ENCODE measurements at places on chromosomes 12 and 14. TPM values are rescaled to one million over a fixed set of nuclear protein-coding genes. Genes with fewer than 3 reads are reported as not detected.

Gene HOXC12
- total RNA-seq, result not detected

DNA sequence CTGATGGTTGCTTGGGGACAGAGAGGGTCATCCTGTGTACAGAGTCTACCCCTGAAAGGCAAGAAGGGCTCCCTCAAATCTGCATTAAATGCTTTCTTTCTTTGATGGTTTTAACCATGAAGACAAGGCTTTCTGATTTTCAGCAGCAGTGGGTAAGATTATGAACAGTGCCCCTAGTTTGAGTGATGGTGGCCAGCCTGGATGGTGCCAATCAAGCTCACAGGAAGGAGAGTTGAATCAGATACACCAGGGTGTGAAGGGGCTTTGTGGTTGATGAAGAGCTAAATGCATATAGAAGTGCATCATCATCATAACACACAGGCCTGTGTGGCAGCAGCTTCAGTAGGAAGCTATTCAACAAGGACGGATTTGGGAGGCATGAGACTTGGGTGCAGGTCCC is 5.7 kb downstream of the KRT85 start:
- no peak for DNase-seq

DNA sequence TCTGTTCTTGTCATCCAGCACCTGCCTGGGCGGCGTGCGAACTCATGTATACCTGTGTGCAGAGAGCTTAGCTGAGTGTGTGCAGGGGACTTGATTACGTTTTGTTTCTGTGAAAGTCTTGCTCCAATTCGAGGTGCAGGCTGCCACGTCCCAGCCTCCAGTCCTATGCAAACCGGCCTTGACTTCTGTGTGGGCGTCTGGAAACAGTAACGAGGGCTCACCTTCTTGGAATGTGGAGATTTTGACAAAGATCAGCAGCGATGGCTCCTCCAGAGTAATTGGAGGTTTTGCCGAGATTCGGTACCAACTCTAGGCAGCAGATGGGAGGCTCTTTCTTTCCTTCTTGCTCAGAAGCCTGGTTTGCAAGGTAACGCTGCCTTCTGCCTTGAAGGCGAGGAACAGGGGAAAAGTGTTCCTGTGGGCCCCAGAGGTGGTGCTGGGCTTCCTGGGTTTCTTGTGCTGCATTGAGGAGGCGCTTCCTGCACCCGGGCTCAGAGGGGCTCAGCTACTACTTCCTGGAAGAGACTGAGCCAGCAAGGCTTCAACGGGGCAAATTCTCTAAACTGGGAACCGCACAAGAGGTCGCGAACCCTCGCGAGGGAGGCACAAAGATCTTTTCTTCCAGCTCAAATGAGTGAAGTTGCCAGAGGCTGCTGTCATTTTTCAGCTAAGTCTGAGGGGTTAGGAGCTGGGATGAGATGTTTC is 249.0 kb downstream of the AACS start:
- no peak for DNase-seq

DNA sequence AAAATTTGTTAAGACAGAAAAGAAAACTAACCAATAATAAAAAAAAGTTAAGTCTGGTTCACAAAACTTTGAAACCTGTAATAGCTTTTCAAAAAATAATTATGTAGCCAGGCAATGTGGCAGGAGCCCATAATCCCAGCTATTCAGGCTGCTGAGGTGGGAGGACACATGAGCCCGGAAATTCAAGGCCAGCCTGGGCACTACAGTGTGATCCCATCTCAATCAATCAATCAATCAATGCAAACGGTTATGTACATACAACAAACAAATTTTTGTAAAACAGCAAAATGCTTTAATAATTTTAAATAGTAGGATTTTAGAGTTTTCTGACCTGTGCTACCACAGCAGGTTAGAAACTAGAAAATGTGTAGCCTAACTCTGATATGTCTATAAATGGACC is 152.4 kb downstream of the MED13L start:
- DNase-seq, result no peak

- DNase-seq, result no peak
These were observed 357.8 kb upstream of the USP15 start for GRCh38 chr12:61902403-61902802.

- DNase-seq, result no peak
These were observed 38.4 kb upstream of the FOXN3 start for GRCh38 chr14:89455412-89455811.

GRCh38 chr14:72610831-72611200 is 283.1 kb downstream of the DPF3 start:
- DNase-seq, result no peak

GRCh38 chr12:41339784-41340183 is 151.7 kb downstream of the PDZRN4 start:
- no peak for DNase-seq

DNA sequence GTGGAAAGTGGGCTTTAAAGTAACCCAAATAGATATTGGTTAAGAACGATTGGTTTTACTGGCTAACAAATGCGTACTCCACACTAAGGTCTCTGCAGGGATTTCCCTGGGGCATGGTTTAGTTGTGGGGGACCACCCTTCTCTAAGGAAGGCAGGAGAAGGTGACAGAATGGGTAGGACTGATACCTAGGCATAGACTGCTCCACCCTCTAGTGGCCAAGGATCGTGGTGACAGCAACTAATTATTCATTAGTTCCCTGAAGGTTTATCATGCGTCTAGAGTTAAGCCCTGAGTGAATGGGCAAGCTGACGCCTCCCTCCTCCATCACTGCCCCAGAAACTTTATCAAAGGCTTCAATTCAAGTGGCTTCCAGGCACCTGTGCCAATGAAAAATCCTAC is 9.1 kb downstream of the FAM181A start:
- DNase-seq, result no peak

DNA sequence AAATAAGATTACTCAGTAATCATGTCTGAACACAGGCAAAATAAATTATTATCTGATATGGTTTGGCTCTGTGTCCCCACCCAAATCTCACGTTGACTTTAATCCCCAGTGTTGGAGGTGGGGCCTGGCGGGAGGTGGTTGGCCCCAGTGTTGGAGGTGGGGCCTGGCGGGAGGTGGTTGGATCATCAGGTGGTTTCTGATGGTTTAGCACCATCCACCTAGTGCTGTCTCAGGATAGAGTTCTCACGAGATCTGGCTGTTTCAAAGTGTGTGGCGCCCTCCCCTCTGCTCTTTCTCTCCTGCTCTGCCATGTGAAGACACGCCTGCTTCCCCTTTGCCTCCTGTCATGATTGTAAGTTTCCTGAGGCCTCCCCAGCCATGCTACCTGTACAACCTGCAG is 18.1 kb downstream of the DHRS2 start:
- DNase-seq, result no peak

DNA sequence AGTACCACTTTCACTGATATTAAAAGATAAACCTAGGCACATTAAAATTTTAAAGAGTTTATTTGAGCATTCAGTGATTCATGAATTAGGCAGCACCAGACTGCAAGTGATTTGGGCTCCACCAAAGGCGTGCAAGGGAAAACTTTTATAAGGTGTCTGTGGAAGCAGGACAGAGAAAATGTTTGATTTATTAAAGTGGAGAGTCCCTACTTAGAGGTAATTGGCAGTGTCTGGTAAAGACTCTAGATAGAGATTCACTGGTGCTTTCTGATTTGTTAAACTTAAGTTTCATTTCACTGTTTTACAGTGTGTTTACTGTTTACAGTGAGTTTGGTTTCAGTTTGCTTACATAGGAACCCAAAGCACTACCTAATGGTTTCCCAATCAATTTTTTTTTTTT is 72.8 kb downstream of the ANKS1B start:
- no peak for DNase-seq

- DNase-seq, result no peak
These were observed 18.6 kb upstream of the GARIN2 start for GRCh38 chr14:67170660-67171059.
